ENCODE measurements at places on chromosomes 2 and 18.
A peak's percentile ranks its signal among the peaks of the same experiment; 100 is the strongest.

DNA sequence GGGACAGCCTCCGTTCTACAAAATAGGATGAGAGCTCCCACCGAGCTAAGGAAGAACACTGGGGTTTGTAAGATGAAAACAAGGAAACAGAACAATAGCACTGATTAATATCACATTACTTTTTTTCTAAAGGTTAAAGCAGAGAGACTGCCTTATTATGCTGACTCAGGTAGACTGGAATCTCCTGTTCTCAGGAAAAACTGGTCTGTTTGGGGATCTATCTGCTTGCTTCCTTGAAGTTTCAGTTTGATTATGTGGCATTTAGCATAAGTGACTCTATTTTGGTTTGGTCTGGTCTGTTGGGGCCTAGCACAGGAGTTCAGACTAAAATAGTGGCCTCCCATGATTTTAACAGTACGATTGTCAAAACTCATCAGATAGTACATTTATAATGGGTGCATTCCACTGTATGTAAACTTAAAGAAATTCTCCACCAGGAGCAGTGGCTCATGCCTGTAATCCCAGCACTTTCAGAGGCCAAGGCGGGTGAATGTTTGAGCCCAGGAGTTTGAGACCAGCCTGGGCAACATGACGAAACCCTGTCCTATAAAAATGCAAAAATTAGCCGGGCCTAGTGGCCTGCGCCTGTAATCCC lies 64.1 kb upstream of the NDUFV2 start:
- DNase-seq, result peak; percentile 46

- no peak for DNase-seq
These were observed 64.0 kb upstream of the CERS6 start for GRCh38 chr2:168392024-168392423.

- no peak for DNase-seq
These were observed 26.1 kb downstream of the IGFBP2 start for GRCh38 chr2:216659276-216659675.

- no peak for DNase-seq
These were observed 103.1 kb downstream of the PPP1R1C start for GRCh38 chr2:182088681-182089320.

DNA sequence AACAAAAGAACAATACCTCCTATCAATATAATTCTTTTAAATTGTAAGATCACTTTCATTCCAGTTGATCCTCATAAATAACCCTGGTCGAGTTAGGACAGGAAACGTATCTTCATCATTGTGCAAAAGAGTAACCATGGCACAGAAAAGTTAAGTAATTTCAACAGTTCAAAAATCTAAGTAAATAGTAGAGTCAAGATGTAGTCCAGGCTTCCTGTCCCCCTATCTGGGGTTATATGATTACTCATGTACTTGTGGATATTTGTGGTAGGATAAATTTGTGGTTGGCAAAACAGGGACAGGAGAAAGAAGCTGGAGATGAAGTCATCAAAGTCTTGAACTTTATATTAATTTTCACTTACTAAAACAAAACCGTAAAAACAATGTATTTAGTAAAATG lies 772.6 kb downstream of the TSN start:
- DNase-seq, result peak; percentile 53

- no peak for DNase-seq
These were observed 120.6 kb downstream of the PRKRA start for GRCh38 chr2:178330175-178331017.

- DNase-seq, result no peak
These were observed 90.3 kb downstream of the HDAC4 start for GRCh38 chr2:239310401-239311061.

DNA sequence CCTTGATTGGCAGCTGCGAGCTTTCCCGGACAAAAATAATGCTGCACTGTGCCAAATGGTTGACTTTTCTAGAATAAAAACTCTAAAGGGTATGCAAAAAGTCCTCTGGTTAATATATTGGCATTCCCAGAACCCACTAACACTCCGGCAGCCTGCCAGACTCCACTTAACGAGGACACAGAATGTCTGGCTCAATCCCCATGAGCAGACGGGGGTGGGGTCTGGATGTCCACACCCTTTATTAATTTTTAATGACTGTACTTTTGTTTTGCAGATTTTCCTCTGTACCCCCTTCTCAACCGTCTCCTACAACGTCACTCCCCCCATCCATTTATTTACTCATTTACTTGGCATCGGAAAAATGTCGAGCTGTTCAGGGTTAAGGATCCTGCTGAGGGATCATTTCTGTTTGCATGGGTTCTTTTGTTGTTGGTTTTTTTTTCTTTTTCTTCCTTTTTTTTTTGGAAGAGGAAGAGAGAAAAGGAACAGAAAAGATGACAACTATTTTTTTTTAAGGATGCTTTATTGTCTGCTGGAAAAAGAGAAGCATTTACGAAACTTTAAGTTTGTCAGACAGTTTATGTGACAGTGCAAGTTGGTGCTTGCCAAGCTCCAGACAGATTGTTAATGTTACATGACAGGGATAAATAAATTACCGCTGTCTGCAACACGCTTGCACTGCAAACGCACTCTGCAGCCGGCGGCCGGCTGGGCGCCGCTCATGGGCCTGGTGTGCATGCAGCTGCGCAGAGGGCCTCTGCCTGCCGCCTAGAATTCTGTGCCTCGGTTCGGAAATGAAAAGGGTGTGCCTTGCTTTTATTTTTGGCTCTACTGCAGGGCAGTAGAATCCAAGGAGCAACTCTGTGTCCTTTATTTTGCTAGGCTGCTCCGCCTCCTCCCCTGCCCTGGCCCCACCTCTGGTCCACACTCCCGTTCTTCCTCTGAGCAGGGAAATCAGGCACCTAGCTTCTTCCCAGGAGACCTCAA lies 3.6 kb downstream of the LDLRAD4 start:
- DNase-seq, result no peak

- no peak for DNase-seq
These were observed 43.0 kb upstream of the RHOB start for GRCh38 chr2:20403774-20404312.

DNA sequence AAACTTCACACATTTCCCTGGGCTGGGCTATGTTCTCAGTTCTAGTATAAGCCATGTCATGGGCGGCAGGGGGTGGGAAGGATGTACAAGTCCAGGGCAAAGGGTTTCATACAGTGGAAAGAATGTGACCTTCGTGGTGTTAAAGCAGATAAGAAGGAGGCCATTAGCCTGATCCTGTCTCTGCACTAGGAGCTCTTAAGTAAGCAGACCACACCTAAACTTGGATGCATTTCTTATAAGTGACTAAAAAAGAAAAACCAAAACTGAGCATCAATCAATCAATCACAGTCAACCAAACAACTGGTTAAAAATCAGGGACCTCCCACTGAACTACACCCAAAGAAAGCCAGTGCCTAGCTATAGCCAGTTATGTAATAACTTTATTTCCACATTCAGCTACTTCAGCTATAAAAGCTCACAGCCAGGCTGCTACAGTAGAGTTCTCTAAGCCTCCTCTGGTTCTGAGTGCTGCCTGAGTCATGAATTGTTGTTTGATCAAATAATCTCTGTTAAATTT lies 46.8 kb upstream of the RIOK3 start:
- no peak for DNase-seq

DNA sequence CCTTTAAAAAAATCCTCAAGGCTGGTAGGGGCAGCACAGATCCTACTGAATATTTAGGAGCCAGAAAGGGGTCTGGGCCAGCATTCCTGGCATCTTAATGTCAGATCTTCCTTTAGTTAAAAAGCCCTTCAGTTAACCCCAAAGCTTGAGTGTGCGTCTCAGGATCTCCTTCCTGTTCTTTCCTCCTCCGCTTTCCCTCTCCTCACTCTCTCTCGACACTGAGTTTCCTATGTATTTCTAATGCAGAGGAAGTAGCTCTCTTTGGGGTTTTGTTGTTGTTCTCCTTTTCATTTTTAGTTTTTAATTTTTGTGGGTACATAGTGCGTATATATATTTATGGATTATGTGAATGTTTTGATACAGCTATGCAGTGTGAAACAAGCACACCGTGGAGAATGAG lies 109.9 kb upstream of the COPS8 start:
- DNase-seq, result no peak

DNA sequence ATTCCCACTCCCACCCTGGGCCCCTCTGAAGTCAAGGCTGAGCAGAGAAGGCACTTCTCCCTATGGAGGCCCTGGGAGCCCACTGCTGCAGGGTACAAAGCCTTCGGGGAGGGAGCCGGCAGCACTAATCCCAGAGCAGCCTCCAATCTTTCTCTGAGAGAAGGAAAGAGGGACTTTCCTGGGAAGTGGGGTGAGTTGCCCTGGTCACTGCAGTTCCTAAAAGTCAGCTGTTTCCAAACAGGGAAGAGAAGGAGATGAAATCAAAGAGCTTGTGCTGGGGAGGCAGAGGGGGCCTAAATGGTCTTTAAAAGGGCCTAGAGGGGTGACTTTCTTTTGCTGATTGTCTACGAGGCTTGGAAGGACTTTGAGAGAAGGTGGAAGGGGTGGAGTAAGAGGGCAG lies 264.7 kb downstream of the TNS1 start:
- DNase-seq, result no peak

GRCh38 chr2:153221087-153221486 lies 257.5 kb downstream of the RPRM start:
- no peak for DNase-seq

DNA sequence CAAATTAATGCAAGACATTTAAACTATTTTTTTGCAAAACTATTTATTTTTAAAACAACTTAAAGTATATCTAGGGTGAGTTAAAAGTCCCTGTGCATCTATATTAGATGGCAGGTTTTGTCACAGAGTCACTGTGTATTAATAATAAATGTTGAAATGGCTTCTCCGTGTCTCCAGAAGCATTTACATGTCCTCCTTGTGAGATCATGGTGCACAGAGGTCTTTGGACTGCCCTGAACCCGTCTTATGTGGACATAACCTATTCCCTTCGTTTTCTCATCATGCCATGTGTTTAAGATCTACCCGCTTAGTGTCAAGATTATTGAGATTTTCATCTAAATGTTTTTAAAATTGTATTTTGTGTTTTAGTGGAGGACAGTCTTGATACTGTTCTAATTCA lies 39.3 kb downstream of the SOCS6 start:
- DNase-seq, result no peak

GRCh38 chr18:60358516-60358915 lies 14.1 kb downstream of the MC4R start:
- no peak for DNase-seq

DNA sequence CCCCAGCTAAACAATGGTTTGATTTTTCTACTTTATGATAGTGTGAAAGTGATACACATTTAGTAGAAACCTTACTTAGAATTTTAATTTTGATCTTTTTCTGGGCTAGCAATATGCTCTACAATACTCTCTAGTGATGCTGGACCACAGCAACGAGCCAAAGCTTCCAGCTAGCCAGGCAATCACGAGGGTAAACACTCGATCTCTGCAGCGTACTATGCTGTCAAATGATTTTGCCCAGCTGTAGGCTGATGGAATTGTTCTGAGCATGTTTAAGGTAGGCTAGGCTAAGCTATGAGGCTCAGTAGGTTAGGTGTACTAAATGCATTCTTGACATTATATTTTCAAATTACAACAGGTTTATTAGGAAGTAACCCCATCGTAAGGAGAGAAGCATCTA lies 207.5 kb downstream of the LRRTM4 start:
- DNase-seq, result no peak

- no peak for DNase-seq
These were observed 101.0 kb downstream of the FAM210A start for GRCh38 chr18:13625355-13625754.
